Osteocyte (in vitro differentiated cells): ENCODE measurements at places on chromosomes 6 and 20.

DNA sequence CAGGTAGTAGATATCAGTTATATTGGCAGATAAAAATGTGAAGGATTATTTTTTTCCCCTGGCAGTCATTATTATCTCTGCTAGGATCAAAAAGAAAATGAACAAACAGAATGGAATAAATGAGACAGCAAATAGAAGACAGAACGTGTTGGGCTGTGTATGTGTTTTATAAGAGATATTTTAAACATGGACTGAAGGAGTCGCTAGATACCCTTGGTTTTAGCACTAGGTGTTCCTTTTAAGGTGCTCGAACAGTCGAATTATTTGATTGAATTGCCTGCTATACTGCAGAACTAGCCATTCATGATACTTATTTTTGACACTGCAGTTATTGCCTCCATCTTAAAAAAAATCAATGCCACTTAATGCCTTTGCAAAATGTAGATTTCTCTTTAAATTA, 3.7 kb downstream of the GRIK2 start:
- no peak for DNase-seq

DNA sequence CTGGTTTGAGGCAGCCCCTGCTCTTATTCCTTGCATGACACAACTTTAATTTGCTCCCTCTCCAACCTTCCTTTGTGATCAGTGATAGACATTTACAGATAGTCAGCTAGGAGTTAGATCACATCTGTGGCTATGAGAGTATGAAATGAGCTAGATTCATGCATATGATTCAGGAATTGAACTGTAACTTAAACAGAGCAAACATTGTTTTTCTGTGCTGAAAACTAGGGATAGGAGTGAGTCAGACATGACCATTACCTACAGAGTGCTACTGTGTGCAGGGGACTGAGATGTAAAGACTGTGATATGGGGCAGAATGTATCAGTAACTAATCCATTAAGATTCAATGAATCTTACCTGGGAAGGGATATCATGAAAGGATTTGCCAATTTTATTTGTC, 279.4 kb upstream of the SPTLC3 start:
- DNase-seq = no peak

DNA sequence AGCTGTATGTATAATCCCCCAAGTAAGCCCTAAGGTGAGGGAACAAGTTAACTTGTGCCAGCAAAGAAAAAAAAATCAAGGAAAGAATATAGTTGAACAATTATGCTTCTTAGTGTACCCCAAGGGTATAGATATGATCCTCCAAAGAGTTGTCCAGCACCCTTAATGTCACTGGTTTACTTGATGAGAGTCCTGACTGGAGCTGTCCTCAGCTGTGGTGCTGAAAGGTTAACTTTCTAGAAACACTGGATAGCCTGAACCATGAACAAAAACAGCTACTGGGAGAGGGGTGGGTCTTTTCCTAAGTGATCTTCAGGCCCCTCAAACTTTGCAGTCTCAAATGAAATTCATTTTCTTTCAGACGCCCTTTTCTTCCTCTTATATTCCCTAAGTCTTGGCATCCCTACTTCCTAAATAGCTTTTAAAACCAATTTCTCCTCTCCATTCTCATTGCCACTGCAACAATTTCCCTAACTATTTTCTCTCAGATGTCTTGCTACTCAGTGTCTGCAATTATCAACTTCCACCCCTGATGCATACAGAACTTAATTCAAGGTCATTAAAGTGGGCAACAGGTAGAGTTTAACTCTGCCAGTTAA, 83.5 kb upstream of the PROKR2 start:
- no peak for DNase-seq

- DNase-seq = no peak
These were observed 587.8 kb downstream of the EPM2A start for GRCh38 chr6:145147559-145147958.

DNA sequence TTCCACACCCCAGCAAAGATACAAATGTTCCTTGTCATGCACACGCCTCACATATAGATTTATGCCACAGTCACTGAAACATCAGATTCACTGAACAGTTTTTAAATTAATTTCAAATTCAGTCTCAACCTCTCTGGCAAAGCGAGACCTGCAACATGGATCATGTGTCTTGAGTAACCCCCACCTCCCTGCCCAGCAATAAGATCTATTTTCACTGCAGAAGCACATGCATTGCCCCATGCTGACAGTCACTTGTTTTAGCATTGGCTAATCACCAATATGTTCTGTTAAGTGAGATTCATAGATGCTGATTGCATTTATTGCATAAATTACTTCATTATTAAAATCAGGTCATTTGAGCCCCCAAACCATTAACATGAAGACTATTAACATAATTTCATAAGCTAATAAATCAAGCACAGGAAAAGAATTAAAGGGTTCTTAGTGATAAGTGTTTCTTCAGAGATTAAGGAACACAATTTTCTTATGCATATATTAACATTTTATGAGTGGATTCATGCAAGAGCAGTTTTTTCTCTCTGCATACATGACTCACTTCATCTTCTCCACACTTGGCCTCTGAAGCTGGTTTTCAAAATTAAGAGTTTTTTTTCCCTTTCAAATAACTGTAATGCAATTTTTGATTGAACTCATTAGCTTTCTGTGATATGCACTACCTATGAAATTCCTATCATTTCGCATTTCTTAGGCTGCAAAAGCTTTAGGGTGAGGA, 173.2 kb upstream of the SOX4 start:
- no peak for DNase-seq

- no peak for DNase-seq
These were observed 55.1 kb upstream of the CEP162 start for GRCh38 chr6:84282550-84282949.

GRCh38 chr6:45854149-45854742, 161.4 kb downstream of the CLIC5 start:
- no peak for DNase-seq

GRCh38 chr6:159170999-159171712, 2.0 kb downstream of the FNDC1 start:
- no peak for DNase-seq

- DNase-seq = no peak
These were observed 3.9 kb downstream of the DST start for GRCh38 chr6:56638760-56639159.

GRCh38 chr20:48187851-48188250, 402.6 kb upstream of the SULF2 start:
- DNase-seq = no peak

GRCh38 chr6:74000666-74001490, 304.9 kb downstream of the CD109 start:
- no peak for DNase-seq

DNA sequence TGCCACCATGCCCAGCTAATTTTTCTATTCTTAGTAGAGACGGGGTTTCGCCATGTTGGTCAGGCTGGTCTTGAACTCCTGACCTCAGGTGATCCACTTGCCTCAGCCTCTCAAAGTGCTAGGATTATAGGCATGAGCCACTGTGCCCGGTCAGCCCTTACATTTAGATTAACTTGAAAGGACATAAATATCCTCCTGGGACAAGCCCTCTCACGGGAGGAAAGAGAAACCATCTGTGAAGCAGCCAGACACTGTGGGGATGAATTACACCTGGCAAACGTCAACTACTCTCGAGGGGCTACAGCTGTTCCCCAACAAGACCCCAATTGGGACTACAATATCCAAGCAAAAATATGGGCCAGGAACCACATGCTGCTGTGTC, 32.7 kb upstream of the SAMHD1 start:
- DNase-seq = no peak

GRCh38 chr20:47031821-47032220, 137.2 kb downstream of the EYA2 start:
- no peak for DNase-seq

DNA sequence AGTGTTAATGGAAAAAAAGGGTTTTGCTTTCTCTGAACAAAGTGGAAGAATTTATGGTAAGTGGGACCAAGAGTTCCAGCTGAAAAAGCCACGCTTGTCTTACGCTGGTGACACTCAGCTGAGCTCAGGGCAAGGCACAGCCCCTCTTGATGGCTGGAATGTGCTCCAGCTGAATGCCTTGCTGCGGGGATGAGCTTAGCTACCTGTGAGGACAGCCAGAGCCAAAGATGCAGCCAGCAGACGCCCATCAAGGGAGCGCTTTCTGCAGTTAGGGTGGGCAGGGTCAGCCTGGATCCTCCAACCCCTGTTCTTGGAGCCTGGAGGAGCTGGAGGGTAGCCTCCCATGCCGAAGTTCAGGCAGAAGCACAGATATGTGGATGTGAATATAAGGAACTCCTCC, 191.4 kb downstream of the SCP2D1 start:
- no peak for DNase-seq

- no peak for DNase-seq
These were observed 77.8 kb downstream of the NINL start for GRCh38 chr20:25507385-25508082.

DNA sequence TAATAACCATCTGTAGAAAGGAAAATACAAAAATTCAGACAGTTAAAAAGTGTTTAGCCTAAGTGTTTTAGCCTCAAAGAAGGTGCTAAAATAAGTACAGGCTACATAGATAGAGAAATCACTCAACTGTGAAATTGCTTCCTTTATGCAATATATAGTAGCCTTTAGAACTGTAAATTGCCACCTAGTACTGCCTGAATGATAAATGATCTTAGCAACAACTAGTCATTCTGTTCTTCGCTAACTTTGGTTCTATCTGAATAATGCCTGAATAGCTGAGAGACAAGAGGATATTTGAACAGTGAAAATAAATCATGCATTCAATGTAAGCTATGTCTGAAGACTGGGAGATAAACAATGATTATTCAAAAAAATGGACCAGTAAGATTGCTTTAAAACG, 603.3 kb upstream of the PTCHD4 start:
- no peak for DNase-seq

DNA sequence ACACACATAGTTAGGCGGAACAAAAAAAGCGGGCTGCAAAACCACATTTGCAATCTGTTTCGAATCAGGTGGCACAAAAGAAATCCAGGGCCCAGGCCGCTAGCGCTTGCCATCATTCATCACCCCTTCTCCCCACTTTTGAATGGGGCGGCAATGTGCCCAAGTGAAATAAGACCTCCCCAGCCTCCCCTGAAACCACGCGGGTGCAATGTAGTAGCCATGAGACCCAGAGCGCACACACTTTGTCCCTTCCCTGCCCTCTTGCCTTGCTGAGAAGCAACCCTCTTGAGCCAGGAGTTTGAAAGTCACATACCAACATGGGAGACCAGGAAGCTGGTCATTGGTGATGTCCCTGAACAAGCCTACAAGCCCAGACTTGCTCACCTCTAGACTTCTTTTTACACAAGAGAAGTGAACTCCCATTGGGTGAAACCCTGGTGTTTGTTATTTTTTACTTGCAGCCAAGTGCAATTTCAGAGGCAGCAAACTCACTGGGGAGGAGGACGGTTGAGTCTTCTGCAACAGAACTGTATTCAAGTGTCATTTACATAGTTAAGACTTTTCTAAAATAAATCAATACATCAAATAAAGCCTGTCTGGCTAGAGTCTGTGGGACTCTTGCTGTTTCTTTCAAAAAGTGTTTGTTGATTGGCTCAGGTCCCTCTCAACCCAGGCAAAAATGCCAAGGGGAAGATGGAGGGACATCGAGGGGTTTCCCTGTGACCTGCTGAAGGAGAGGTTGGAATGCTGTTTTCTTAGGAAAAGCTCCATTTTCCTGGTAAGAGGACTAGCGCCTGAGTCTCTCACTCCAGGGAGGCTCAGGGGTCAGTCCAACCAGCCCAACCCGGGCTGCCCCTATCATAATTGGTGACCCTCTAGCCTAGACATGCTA, 138.1 kb upstream of the PTPN1 start:
- DNase-seq = no peak
